A549 treated with DMSO at 1 μM for 4 hours (cell line): ENCODE measurements at places on chromosomes 2 and 18. TPM values are rescaled to one million over a fixed set of nuclear protein-coding genes. Genes with fewer than 3 reads are reported as not detected.

Gene ID2
- 68.3 to 140 TPM (median 107 TPM) in 5 replicates for total RNA-seq

Gene KIF1A
- 0.62 to 0.84 TPM (median 0.78 TPM) in 5 replicates for total RNA-seq

Gene POLR1A
- total RNA-seq: 21.1 to 30.1 TPM (median 29.9 TPM) in 5 replicates

Gene PDK1
- 2.7 to 4.5 TPM (median 4.2 TPM) in 5 replicates for total RNA-seq

Gene CYTIP
- total RNA-seq: not detected in 5 replicates

Gene IMPACT
- total RNA-seq: 10.9 to 14.7 TPM (median 11.8 TPM) in 5 replicates

Gene EIF2AK2
- total RNA-seq: 19.3 to 31.6 TPM (median 29.1 TPM) in 5 replicates

Gene ANXA4
- 328 to 401 TPM (median 352 TPM) in 5 replicates for total RNA-seq

Gene POTEC
- total RNA-seq: not detected in 5 replicates

Gene FAM237A
- total RNA-seq: not detected in 5 replicates

Gene SRSF7
- 316 to 428 TPM (median 347 TPM) in 5 replicates for total RNA-seq

Gene SPEG
- total RNA-seq: 5.8 to 8.1 TPM (median 6.6 TPM) in 5 replicates

Gene PTMA
- total RNA-seq: 1,489 to 1,712 TPM (median 1,584 TPM) in 5 replicates

Gene MERTK
- total RNA-seq: 1.7 to 2.7 TPM (median 2.1 TPM) in 5 replicates

Gene SFTPB
- total RNA-seq: 0.07 to 0.28 TPM (median 0.16 TPM) in 4 of 5 replicates, not detected in the other

Gene MYO5B
- total RNA-seq: 12.4 to 14.9 TPM (median 13.0 TPM) in 5 replicates

Gene LAMA1
- total RNA-seq: 0.06 to 0.31 TPM (median 0.11 TPM) in 5 replicates

Gene PAX8
- total RNA-seq: 0.55 to 1.5 TPM (median 0.63 TPM) in 5 replicates

Gene KANSL3
- total RNA-seq: 32.0 to 37.2 TPM (median 34.1 TPM) in 5 replicates

Gene SAG
- not detected in 5 replicates for total RNA-seq

Gene VAMP5
- 0.15 TPM in 1 of 5 replicates, not detected in the others for total RNA-seq

Gene FTCDNL1
- 2.2 to 3.0 TPM (median 2.6 TPM) in 5 replicates for total RNA-seq

Gene ANKRD44
- total RNA-seq: 1.3 to 2.8 TPM (median 1.6 TPM) in 5 replicates

Gene RMDN2
- 4.4 to 5.1 TPM (median 4.8 TPM) in 5 replicates for total RNA-seq

Gene PTH2R
- 0.06 TPM in 1 of 5 replicates, not detected in the others for total RNA-seq

Gene PROC
- total RNA-seq: 2.9 to 4.5 TPM (median 3.3 TPM) in 5 replicates

Gene MOB4
- 27.7 to 39.4 TPM (median 33.8 TPM) in 5 replicates for total RNA-seq

Gene SNRPD1
- 168 to 178 TPM (median 173 TPM) in 5 replicates for total RNA-seq

Gene CTAGE1
- not detected in 5 replicates for total RNA-seq

Gene GALNT14
- 45.1 to 52.5 TPM (median 49.1 TPM) in 5 replicates for total RNA-seq

Gene LIMS3
- total RNA-seq: not detected in 5 replicates

Gene TRAPPC8
- total RNA-seq: 12.1 to 17.2 TPM (median 14.2 TPM) in 5 replicates

Gene RPRM
- not detected in 5 replicates for total RNA-seq

Gene LONRF2
- 3.3 to 5.5 TPM (median 4.8 TPM) in 5 replicates for total RNA-seq
